ENCODE measurements at places on chromosomes 3 and 15.
A peak's percentile ranks its signal among the peaks of the same experiment; 100 is the strongest.

GRCh38 chr3:47652142-47652541, 73.5 kb upstream of the CSPG5 start:
- no peak for DNase-seq

DNA sequence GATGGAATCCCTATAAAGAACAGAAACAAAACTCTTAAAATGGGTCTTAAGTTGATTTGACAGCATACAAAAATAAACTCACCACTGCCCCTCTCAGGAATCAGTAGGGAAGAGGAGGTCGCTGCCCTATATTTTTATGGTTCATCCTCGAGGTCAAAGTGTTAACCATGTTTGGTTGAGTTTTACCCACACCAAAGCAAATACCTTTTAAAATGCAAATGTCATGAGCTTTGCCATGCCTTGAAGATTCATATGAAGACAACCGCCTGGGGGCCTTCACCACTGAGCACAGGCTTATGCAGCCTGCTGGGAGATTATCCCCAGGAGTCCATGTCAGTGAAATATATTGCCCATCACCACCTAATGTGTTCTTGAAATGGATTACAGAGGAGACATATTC, 66.1 kb downstream of the GLB1 start:
- peak; percentile 9 for DNase-seq

DNA sequence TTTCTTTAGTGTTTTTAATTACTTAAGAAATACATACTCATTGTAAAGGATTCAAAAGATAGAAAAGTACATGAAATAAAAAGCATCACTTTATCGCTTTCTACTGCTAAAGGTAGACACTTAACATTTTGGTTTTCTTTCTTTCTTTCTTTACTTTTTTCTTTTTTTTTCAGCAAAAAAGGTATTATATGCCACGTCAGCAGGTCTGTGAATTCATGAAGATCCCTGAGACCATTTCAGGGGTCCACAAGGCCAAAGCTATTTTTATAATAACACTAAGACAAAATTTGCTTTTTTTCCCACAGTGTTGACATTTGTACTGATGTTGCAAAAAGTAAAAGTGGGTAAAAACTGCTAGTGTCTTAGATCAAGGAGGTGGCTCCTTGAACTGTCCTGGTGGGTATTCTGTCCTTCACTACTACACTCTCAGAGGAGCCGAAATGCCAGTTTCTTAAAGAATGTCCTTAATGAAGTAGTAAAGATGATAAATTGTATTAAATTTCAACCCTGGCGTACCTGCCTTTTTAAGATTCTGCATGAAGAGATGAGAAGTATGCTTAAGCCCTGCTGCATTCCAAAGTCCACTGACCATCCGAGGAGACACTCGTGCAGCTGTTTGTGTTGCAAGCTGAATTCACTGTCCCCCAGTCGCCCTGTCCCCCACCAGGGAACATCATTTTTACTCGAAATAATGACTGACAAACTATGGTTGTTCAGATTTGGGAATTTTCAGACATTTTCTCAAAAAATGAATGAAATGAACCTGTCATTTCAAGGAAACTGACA, 106.7 kb upstream of the PIAS1 start:
- DNase-seq = no peak

DNA sequence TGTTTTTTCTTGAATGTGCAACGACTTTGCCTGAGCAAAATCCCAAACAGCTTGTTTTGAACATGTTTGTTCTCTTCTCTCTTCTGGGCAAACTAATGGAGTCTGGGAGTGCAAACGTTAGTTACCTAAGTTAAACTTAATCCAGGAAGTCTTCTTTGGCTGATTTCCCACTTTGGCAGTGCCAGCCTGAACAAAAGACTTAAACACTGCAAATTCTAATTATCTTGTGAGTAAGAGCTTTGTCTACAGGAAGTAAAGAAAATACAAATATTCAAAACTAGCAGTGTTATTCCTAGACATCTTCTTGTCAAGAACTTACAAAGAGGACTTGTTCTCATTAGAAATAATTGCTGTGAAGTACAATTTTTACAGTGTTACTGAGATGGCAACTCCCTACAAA, 16.7 kb upstream of the DENND6A start:
- no peak for DNase-seq

DNA sequence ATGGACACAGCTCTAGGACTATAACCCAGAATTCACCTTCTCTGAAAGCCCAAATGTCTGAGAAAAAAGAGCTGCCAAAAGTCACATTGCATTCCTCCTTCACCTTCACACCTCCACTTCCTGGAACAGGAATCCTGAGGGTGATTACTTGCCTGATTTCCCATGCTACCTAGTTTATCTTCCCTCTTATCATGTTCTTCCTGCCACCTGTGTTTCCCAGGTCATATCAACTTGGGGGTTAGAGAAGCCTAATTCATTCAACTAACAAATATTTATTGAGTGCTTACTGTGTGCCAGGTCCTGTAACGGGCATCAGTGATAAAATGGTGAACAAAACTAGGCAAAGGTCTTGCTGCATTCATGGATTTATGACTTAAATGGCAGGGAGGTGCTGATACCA, 279.6 kb upstream of the WNT5A start:
- DNase-seq = no peak

Measured in NCI-H69 (cell line).